ENCODE measurements at places on chromosomes 12 and 14. TPM values are rescaled to one million over a fixed set of nuclear protein-coding genes. Genes with fewer than 3 reads are reported as not detected.

The MAP3K9 gene
- 5.6 TPM for total RNA-seq

The KRT79 gene
- total RNA-seq = not detected

GRCh38 chr12:127660961-127661360 lies 606.0 kb upstream of the TMEM132C start:
- H3K4me3 ChIP-seq = no peak overlapping the region
- peaks cover 5% of the 10 kb centered on the region for H3K27me3 ChIP-seq
- H3K36me3 ChIP-seq = no peaks in the 10 kb centered on the region
- H3K27ac ChIP-seq = no peak overlapping the region

- DNase-seq = no peak
- no peaks in the 10 kb centered on the region for H3K36me3 ChIP-seq
- no peak overlapping the region for H3K4me3 ChIP-seq
- H3K4me1 ChIP-seq = no peaks in the 10 kb centered on the region
Measured at GRCh38 chr14:79947440-79948054, 263.8 kb downstream of the DIO2 start.
